ENCODE measurements at places on chromosomes 5 and 9.
A peak's percentile ranks its signal among the peaks of the same experiment; 100 is the strongest.

GRCh38 chr9:117927354-117927753, 223.2 kb downstream of the TLR4 start:
- DNase-seq: no peak

GRCh38 chr5:170275376-170275994, 22.1 kb downstream of the LCP2 start:
- no peak for DNase-seq

DNA sequence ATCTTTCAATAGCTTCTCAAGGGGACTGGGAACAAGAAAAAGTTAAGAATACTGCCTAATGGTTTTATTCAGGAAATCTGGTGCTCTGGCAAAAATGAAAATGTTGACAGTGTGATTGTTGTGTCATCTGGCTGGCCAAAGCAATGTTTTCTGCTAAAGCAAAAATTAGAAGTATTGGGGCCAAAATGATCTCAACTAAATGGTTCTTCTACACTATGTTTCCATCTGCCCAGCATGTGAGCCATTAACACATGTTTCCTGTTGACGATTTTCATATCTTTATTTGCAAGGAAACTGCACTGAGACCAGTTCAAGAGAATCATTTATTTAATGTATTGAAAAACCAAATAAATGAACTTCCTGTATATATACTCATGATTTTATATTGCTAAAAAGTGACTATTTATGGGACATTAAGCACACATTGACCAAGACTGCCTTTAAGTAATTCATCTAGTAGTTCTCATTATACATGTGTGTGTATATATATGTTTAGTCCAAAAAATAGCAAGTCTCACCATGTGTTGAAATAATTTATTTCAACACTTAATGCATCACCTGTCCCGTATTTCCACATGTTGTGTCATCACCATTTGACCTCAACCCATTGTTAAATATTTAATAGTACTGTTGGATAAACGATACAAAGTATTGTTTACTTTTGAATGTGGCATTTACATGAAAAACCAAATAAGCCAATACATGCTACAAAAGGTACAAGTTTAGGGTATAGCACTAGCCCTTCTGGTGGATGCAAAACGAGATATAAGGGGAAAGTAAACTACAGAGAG, 7.5 kb upstream of the FST start:
- no peak for DNase-seq

GRCh38 chr9:14080959-14081542, 232.9 kb downstream of the NFIB start:
- no peak for DNase-seq

DNA sequence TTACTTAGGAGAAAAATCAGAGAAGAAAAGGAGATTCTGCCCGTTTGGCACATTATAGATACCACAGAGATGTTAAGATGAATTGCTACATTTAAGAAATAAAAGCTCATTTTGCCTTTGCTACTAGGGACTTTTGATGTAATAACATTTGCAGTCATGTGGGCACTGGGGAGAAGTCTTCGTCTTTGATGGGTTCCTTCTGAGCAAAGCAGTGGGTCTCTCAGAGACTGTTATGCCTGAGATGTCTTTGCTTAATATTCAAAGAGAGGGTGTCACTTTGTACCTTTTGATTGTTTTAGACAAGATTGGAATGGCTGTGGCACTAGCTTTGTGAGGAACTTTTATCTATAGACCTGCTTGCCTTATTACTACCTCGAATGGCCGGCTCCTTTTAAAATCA, 25.0 kb downstream of the SLC25A25 start:
- DNase-seq: no peak

GRCh38 chr5:172185096-172185461, 2.9 kb downstream of the STK10 start:
- DNase-seq: no peak

DNA sequence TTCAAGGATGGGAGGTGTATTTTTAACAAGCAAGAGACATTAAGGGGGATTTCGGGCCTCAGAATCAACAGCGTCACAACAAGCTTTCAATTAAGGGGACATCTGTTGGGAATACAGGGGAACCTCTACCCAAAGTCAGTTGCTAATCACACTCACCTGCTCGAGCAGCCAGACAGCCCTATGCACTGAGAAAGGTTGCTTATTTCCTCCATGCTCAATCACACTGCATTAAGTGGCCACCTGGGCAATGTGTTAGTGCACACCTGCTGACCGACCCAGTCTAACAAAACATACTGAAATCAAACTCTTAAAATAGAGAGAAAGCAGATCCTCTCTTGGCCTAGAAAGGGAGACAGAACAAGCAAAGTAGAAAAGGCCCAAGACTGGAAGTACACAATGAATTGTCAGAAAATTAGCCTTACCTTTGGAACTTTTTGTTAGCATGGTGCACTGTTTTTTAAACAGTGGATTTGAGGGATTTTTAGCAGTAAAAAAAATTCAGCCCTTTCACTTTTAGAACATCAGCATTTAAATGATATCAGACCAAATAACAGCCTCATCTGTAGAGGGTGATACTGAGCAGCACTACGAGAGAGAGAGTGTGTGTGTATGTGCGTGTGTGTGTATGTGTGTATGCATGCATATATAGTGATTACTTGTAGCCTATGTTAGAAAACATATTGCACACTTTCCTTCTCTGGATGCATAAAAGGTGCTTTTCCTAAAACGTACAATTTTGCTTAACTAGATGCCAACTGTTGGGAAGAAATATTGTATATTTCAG, 1118.6 kb upstream of the DMAC1 start:
- DNase-seq: no peak

- DNase-seq: no peak
These were observed 77.8 kb upstream of the SHISAL2B start for GRCh38 chr5:64612344-64612961.

DNA sequence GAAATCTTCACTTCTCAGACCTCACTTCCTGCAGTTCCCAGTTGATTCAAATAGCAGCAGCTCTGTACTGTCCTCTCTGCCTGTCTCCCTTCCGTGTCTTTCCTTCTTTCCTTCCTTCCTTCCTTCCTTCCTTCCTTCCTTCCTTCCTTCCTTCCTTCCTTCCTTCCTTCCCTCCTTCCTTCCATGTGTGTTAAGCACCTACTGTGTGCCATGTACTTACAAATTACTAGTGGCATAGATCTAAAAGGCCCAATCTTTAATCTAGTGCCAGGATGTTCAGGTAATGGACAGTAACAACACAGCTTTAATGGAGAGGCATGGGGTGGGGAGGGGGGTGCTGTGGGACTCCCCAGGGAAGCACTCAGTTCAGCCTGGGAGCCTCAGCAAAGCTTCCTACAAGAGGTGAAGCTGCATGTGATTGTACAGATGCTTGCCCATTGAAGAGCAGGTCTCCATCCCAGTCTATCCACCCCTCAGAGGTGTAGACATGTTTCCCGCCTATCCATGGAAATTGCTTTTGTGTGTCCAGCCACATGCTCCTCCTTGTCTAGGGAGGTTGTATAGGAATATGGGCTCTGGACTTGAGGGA, 106.0 kb downstream of the RGS3 start:
- no peak for DNase-seq

- DNase-seq: no peak
These were observed 23.6 kb upstream of the CERCAM start for GRCh38 chr9:128396970-128397613.

DNA sequence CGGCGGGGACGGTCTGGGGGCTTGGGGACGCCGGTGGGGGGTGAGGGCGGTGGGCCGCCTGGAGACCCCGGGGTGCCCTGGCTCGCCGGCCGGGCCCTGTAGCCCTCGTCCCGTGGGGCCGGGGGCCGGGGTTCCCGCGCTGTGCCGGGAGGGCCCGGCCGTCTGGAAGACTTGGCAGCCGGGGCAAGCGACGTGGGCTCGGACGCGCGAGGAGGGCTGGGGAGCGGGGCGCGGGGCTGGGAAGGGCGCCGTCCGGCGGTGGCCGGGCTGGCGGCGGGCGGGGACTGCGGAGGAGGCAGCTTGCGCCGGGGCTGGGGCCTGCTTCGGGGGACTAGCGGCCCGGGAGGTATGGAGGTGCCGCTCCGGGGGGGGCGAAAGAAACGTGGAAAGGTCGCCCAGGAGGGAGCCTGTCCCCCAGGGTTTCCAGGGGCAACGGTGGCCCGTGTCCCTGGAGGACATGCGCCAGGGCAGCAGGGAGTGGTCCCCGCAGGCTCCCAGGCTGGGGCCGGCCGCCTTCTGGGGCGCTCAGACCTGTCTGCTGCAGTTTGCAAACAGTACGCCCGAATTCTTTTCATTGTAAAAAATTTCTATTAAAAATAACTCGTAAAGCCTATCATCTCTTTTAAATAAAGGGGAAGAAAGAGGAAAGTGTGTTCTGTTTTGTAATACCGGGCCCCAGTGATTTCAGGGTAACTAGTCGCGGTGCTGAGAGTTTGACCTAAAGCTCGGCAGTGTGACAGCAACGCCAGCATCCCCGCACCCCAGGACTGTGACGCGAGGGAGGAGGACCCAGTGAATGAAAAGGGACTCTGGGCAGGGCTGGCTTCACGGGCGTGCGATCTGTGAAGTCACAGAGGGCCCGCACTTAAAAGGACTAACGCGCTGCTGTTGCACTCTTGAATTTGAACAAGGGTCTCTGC, 752 bp upstream of the ANKH start:
- DNase-seq: no peak

- peak; percentile 9 for DNase-seq
These were observed at the start of gene VAV2 for GRCh38 chr9:133991964-133992779. Gene VAV2, minus strand, starts transcription at chr9:133992324. Its CDS starts 46 bp downstream, at chr9:133992278.

DNA sequence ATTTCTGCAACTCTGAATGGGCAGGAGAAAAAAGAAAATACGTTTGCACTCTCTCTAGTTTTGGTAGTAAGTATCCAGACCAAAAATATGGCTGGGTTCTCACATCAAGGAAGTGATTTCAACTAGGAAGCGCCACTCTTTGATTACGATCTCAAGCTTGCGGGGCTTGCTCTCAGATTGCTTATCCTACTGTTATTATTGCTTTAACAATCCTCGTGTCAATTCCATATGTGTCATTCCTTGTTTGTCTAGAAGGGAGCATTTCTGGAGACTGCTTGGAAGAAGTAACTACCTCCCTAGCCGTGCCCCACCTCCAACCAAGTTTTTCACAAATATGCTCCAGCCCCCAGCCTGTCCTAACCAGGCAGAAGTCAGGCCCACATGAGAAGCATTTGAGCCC, 3.5 kb downstream of the PRUNE2 start:
- DNase-seq: no peak

DNA sequence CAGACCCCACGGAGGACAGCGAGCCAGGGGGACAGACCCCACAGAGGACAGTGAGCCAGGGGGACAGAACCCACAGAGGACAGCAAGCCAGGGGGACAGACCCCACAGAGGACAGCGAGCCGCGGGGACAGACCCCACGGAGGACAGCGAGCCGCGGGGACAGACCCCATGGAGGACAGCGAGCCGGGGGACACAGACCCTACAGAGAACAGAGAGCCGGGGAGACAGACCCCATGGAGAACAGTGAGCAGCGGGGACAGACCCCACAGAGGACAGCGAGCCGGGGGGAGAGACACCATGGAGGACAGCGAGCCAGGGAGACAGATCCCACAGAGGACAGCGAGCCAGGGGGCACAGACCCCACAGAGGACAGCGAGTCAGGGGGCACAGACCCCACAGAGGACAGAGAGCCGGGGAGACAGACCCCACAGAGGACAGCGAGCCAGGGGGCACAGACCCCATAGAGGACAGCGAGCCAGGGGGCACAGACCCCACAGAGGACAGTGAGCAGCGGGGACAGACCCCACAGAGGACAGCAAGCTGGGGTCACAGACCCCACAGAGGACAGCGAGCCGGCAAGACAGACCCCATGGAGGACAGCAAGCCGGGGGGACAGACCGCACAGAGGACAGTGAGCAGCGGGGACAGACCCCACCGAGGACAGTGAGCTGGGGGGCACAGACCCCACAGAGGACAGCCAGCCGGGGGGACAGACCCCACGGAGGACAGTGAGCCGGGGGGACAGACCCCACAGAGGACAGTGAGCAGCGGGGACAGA, 4.4 kb upstream of the ZDHHC11 start:
- DNase-seq: no peak

GRCh38 chr5:138111937-138112336, 27.3 kb downstream of the NME5 start:
- DNase-seq: no peak
